Activated CD8-positive, alpha-beta T cell treated with anti-CD3 and anti-CD28 coated beads, Interleukin-2, amount 10 ng/mL, durations not matched to agents 7 days and 5 days (primary cell): ENCODE measurements at places on chromosomes 3 and 15. TPM values are rescaled to one million over a fixed set of nuclear protein-coding genes. Genes with fewer than 3 reads are reported as not detected.

- no peak overlapping the region for H3K27ac ChIP-seq
- no peak for DNase-seq
- peaks cover 4% of the 10 kb centered on the region for H3K4me1 ChIP-seq
- no peak overlapping the region for H3K4me3 ChIP-seq
- H3K36me3 ChIP-seq, result peaks cover 17% of the 10 kb centered on the region
- H3K27me3 ChIP-seq, result no peaks in the 10 kb centered on the region
Measured at GRCh38 chr15:34297059-34297458, 40.5 kb downstream of the SLC12A6 start.

The CADPS gene
- not detected for total RNA-seq

The PCLAF gene
- 153 TPM for total RNA-seq

The AMT gene
- 3.8 TPM for total RNA-seq

The WDR53 gene
- 21.0 TPM for total RNA-seq

DNA sequence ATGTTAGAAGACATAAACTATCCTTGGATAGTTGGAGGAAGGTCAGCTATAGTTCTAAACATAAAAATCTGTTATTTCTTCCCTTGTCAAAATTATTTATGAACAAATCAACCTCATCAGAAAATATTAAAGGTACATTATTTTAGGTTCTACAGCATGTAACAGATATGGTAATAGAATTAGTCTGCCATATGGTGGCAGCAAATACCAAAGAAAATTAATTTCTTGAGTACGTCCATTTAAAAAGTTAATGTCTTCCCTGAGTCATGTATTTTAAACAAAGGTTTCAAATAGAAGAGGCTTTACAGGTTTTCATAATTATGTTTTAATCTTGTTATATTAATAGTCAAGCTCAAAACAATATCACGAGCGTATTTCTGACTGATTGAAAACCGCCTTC, 17.9 kb upstream of the ANKRD28 start:
- H3K4me3 ChIP-seq, result no peak overlapping the region
- no peaks in the 10 kb centered on the region for H3K36me3 ChIP-seq
- no peak overlapping the region for H3K27ac ChIP-seq
- H3K4me1 ChIP-seq, result peaks cover 22% of the 10 kb centered on the region

GRCh38 chr3:149850787-149851584, 38.0 kb downstream of the RNF13 start:
- no peak overlapping the region for H3K27ac ChIP-seq
- H3K36me3 ChIP-seq, result peaks cover 52% of the 10 kb centered on the region
- no peak overlapping the region for H3K4me3 ChIP-seq

The SLC15A2 gene
- 1.9 TPM for total RNA-seq

- H3K4me3 ChIP-seq, result no peak overlapping the region
- peaks cover 3% of the 10 kb centered on the region for H3K36me3 ChIP-seq
- peaks cover 13% of the 10 kb centered on the region for H3K4me1 ChIP-seq
- peak overlapping the region; percentile 9 for H3K27ac ChIP-seq
Measured at GRCh38 chr3:187942658-187943241, 197.5 kb upstream of the BCL6 start.
